Head of caudate nucleus (tissue), 42 donors: ENCODE measurements at places on chromosomes 13 and 19.

GRCh38 chr19:1814833-1815604 is 2.9 kb upstream of the ATP8B3 start:
- no peak for DNase-seq

GRCh38 chr13:100836711-100837110 is 162.1 kb upstream of the TMTC4 start:
- DNase-seq: no peak

DNA sequence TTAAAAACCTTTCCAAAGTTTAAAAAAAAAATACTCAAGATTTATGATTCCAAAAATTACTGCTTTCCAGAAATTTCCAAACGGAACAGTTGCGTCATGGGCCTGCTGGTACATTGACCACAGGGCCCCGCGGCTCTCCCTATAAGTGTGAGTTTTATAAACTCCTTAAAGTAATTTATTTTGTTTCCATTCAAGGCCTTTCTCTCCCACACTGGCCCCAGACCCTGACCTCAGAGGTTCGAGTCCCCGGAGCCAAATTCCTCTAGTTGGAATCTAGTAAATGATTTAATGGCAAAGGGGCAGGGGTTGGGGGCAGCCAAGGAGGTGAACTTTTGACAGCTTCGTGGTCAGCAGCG is 97.5 kb downstream of the INSR start:
- no peak for DNase-seq

- DNase-seq: no peak
Observed at GRCh38 chr13:78680576-78681350, 21.8 kb upstream of the OBI1 start.

GRCh38 chr13:91721413-91721812 is 323.0 kb downstream of the GPC5 start:
- no peak for DNase-seq

GRCh38 chr19:45762870-45763631 is 6.0 kb downstream of the SIX5 start:
- no peak for DNase-seq

- DNase-seq: no peak
Observed at GRCh38 chr19:3653865-3654513, 27.4 kb upstream of the CACTIN start.

- DNase-seq: no peak
Observed at GRCh38 chr13:78595495-78596398, 7.6 kb downstream of the POU4F1 start.

GRCh38 chr19:38924388-38924787 is 6.2 kb downstream of the SARS2 start:
- DNase-seq: no peak

DNA sequence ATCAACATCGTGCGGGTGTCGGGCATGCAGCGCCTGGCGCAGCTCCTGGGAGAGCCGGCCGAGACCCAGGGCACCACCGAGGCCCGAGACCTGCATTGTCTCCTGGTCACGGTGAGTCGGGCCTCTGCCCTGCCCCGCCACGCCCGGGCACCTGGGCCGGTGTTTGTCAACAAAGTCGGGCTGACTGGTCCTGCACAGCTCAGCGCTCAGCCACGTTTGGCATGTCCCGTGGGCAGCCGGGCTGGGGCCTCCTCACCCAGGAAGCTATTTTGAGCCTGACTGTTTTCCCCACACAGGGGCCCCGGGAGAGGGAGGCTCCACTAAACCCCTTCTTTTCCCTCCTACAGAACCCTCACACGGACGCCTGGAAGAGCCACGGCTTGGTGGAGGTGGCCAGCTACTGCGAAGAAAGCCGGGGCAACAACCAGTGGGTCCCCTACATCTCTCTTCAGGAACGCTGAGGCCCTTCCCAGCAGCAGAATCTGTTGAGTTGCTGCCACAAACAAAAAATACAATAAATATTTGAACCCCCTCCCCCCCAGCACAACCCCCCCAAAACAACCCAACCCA is 1.3 kb downstream of the GADD45B start:
- no peak for DNase-seq

DNA sequence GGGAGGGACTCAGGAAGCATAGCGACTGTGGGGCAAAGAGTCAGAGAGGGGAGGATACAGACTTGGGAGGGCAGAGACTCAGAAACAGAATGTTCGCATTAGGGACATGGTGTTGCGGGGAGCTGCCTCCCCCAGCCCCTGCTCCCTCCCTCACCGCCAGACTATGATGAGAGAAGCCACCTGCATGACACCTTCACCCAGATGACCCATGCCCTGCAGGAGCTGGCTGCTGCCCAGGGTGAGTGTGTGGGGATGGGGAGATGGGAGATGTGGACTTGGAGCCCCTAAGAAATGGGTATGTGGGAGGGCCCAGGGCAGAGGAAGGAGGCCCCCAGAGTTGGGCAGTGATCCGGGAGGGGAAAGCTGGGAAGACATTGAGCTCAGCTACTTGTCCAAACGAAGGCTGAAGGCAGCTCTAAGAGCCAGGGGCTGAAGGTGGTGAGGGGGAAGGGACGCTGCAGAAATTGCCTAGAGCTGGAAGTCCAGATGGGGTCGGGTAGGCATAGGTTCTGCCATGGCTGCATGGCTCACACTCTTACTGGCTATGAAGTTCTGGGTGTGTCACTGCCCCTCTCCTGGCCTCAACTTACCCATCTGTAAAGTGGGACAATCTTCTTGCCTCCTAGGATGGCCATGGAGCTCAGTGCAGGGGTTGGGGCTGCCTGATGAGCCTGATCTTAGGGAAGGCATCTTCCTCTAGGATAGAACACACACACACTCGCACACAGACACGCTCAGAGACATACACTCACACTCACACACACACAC is 1.4 kb downstream of the SPACA6 start:
- no peak for DNase-seq

DNA sequence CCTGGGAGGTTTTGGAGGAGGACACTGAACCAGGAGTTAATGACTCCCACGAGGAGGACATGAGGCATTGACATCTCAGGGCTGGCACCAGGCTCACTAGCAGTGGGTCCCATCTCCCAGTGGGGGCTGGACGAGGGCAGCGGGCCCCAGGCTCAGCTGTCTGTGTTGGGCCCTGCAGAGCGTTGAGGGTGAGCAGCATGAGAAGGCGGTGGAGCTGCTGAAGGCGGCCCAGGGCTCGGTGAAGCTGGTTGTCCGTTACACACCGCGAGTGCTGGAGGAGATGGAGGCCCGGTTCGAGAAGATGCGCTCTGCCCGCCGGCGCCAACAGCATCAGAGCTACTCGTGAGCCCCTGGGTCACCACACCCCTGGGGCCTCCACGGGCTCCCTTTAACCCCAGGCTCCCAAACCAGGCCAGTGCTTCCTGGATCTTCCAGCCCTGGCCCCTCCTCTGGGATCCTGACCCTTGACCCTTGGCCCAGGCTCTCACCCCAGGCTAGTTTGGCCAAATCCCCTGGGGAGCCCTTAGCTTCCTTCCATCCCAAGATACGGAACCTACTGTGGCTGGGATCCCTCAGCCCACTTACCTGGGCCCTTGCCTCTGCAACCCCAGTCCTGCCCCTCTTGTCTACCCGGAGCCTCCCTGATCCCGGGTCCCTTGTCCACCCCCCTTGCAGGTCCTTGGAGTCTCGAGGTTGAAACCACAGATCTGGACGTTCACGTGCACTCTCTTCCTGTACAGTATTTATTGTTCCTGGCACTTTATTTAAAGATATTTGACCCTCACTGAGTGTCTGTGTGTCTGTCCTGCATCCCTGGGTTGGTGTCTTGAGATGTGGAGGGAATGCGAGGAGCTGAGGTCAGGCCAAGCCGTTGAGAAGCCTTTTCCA is 1.0 kb downstream of the C19orf73 start:
- no peak for DNase-seq

DNA sequence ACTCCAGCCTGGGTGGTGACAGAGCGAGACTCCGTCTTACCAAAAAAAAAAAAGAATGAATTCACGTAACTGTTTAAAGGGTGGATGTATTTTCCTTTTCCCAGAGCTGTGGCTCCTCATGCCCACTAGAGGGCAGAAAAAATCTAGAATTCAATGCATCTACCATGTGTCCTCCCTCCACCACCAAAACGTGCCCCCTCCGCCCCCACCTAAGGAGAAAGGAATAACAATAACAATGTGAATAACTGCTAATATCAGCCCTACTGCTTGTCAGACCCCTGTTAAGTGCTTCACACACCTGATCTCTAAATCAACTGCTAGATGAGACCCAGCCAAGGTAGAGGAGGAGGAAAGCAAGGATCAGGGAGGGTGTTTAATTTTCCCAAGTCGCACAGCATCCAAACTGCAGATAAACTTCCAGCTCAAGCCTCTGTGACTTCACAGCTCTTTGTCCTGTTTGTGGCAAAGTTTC is 20.2 kb upstream of the PNMA8B start:
- DNase-seq: no peak

DNA sequence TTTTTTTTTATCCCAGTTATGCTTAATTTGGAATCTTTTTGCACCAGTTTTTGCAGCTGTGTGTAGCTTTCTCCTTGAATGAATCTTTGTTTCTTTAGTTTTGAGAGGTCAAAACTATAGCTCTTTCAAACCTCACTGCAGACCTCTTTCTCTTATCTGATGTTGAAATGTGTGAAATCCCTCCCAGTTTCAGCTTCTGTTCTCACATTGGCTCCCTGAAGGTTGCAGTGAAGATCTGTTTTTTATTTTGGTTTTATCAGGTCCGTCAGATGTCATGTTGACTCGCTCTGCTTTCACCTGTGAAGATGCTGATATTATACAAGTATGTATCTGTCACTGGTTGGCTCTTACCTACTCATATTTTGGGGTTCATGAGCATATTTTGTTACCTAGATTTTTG is 372.0 kb downstream of the RFC3 start:
- DNase-seq: no peak

DNA sequence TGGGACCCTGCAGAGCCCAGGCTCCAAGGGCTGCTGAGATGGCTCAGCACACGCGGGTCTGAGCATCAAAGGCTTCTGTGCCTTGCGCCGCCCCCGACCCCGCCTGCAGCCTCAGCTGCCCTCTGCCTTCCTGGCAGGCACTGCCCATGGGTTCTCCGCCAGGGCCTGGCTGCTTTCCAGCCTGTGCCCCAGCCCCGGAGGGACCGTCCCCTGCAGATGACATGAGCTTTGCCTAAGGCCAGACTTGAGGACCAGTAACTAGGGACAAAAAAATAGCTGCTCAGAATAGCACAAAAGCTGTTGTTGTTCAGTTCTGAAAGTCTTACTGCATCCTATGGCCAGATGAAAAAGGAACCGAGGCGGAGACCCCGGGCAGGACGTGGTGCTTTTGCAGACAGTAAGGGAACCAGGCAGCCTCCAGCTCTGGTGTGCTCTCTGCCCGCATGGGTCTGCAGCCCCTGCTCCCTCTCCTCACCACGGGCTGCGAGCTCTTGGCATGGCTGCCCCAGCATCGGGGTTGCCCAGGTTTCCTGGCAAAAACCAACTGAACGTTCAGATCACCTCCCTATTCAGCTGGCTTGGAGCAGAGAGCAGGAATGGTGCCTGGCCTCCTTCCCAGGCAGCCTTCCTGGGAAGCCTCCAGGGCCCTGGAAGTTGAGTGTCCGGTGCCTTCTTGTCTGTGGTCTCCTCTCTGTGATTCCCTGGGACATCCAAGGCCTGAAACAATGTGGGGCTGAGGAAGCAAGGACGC is 12.5 kb upstream of the CFAP97D2 start:
- DNase-seq: peak; percentile 84

DNA sequence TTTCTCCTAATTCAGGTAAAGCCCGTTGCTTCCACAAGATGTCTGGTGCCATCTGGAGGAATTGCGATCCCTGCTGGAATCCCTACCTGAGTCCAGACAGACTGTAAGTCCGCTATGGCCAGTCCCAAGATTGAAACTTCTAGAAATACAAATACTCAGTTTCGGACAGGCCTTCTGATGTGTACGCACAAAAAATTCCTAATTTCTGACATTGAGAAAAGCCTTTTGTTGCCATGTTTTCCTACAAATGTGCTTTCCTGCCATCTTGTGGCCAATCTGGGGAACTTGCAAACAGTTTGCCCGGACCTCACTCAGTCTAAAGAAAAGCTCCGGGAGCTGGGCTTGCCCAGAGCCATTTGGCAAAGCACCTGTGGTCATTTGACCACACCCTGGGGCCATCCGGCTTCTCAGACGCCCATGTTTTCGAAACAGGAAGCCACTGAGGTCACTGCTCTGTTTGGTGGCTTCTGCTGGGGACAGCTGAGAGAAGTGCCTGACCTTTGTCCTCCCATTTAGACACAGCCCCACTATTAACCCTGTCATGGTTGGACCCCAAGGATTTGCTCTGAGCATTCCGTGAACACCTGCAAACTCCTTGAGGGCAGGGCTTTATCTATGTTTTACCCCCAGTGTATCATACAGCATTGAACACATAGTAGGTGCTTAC is 79.4 kb downstream of the SLC15A1 start:
- DNase-seq: peak; percentile 56

DNA sequence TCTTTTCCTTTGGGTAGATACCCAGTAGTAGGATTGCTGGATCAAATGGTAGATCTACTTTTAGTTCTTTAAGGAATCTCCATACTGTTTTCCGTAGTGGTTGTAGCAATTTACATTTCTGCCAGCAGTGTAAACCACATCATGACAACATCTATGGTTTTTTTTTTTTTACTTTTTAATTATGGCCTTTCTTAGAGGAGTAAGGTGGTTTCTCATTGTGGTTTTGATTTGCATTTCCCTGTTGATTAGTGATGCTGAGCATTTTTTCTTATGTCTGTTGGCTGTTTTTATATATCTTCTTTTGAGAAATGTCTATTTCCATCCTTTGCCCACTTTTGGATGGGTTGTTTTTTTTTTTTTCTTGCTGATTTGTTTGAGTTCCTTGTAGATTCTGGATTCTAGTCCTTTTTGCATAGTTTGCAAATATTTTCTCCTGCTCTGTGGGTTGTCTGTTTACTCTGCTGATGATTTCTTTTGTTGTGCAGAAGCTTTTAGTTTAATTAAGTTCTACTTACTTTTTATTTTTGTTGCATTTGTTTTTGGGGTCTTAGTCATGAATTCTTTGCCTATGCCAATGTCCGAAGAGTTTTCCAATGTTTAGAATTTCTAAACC is 38.8 kb downstream of the TDRD3 start:
- no peak for DNase-seq

DNA sequence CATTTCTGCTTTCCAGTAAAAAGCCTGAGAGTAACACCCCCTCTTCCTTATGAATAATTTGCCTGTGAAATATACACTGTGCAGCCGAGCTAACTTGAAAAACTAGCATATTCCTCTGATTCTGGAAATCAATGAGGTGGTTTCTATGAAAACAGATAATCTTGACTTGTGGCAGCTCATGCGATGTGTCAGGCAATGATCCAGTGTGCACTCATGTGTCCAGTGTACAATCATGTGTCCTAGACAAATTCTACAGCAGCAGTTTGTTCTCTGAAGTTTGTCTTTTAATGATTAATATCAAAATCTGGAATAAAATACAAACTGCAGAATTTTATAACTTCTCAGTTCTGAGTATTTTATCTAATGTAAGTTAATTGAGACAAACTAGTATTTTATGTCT is 2213.9 kb upstream of the PCDH20 start:
- DNase-seq: no peak
